H9 (cell line): ENCODE measurements at places on chromosomes 7 and 10.

DNA sequence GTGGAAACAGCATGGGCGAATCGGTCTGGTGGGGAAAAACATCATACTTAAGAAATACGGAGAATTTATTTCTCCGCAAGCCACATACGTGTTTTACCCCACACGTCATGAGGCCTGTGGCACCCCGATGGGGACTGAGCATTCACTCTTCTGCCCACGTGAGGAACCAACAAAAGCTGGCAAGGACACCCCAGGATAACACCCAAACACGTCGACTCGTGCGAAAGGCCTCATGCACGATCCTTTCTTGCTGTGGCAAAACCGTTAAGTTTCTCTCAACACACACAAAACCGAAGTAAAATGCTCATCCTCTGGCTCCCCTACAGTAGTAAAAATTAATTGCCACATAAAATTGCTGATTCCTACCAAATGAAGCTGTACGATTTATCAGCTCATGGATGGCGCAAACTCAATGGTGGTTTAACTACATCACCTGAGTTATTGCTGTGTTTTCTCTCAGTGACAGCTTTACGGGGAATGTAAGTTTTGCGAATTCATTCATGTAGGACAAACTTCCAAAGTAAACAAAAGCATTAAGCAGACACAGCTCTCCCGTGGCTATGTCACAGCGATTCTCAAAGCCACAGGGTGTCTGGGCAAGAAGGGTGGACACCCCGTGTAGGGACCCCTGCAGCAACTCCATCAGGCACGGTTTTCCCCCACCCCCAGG lies 97.0 kb downstream of the CTBP2 start:
- no peak for DNase-seq

- DNase-seq: no peak
Measured at GRCh38 chr7:49486974-49487829, 286.2 kb upstream of the VWC2 start.

- DNase-seq: no peak
Measured at GRCh38 chr7:151251328-151251688, 2.8 kb upstream of the SMARCD3 start.

DNA sequence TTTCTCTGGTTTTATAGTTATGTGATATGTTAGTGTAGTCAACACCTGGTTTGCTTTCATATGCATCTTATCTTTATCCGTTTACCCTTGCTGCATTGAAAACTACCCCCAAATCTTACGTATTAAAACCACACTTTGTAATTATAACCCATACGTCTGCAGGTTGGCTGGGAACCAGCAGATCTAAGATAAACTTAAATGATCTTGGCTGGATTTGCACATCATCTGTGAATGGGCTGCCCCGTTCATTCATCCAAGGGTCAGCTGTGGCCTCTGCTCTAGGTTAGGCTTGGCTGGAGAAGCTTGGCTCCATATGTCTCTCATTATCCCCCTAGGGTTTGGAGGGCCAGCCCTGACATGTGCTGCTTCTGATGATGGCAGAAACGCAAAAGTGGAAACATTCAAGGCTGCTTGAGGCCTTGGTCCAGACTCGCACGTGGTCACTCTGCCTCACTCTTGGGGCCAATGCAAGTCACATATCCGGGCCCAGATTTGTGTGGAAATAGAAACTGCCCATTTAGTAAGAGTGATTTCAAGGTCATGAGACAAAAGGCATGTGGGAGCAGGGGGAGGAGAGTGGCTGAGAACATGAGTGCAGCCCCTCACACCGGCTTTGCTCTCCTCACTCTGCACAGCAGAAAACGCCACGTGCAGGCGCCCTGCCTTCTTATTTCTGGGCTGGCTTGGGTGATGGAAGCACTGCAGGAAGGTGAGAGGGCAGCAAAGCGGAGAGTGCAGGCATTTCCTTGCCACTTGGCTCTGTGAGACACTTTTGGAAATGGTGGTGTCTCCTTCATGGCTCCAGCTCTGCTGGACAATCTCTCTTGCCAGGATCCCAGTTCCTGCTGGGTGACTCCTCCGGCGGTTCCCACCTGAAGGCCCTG lies 553.8 kb downstream of the GLRX3 start:
- DNase-seq: no peak

DNA sequence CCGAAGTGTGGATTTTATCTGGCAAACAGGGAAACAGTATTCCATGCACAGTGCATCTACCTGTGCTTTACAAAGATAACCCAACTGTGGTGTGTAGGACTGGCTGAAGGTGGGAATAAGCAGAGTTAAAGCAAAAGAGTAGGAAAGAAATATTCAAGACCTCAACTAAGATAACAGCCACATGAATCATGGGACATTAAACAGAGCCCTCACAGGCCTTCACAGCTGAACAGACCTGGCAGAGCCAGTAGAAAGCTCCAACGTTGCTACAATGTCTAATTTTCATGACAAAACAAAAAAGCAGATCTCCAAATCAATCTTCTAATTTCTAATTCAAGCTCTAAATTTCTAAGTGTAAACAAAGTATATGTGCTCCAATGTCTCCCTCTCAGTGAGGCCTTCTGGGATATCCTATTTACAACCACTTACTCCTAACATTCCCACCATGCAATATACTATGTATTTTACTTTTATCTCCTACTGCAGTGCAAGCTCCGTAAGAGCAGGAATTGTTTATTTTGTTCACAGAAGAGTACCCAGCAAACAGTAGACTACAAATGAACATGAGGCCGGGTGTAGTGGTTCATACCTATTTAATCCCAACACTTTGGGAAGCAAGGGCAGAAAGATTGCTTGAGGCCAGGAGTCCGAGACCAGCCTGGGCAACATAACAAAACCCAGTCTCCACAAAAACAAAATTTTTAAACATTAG lies 63.5 kb downstream of the UBE2H start:
- DNase-seq: no peak

DNA sequence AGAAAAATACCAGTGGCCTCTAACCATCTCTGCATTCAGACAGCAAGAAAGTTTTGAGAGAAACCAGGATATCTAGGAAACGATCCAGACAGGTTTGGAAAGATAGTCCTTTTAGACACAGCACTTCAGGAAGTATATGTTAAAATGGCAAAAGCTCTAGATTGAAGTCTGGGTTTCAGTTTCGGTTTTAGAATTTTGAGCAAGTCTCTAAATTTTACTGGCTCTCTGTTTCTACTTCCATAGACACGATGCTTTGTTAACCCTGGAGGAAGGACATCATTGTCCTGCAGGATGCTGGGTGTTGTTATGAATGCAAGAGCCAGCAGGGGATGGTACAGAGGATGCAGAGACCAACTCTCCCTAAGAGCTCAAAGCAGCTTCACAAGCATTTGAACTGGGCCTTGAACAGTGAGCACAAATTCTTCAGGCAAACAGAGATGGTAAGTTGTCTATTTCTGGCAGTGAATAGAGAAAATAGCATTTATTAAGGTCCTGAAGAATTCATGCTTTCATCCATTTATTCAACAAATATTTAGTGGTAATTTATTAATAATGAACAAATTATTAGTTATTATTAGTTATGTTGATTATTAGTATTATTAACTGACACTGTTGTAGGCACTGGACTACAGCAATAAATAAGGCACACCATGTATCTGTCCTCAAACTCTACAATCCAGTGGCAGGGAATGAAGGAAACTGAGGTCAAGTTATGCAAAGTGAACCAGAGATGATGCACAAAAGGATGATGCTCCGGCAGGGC lies 152.7 kb upstream of the NRP1 start:
- DNase-seq: no peak

GRCh38 chr10:97065686-97066660 lies 119.8 kb downstream of the SLIT1 start:
- DNase-seq: peak; percentile 68

DNA sequence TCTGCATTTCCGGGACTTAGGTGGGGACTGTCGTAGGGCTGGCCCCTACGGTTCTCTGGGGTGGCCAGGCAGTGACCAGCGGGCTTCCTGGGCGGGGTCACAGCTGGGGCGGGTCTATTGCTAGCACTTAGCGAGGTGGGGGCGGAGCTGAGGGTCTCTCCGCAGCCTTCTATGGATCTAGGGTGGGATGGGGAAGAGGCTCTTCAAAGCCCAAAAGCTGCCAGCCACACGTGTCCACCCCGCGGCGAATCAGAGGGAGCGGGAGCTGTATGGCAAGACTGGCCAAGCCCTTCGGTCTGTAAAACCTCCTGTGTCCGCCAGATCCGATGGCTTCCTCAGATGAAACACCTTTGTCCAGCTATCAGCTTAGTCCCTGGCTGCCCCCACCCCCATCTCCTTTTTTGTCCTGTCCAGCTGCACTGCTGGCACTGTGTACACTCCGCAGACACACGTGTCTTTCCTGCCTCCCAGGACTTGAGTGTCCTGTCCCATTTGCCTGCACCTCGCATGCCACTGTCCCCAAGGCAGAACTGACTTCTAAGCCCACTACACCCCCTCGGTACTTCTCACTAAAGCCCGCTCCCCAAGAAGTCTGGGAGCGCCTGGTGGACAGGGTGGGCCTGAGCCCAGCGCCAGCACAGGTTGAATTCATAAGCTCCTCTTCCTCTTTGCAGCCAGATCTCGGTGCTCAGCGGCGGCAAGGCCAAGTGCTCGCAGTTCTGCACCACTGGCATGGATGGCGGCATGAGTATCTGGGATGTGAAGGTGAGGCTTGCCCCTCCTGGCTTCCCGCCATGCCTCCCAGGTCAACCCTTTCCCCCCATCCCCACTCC lies 14.8 kb downstream of the PDAP1 start:
- DNase-seq: peak; percentile 96

GRCh38 chr7:150910996-150911422 lies 58.7 kb downstream of the AOC1 start:
- no peak for DNase-seq

DNA sequence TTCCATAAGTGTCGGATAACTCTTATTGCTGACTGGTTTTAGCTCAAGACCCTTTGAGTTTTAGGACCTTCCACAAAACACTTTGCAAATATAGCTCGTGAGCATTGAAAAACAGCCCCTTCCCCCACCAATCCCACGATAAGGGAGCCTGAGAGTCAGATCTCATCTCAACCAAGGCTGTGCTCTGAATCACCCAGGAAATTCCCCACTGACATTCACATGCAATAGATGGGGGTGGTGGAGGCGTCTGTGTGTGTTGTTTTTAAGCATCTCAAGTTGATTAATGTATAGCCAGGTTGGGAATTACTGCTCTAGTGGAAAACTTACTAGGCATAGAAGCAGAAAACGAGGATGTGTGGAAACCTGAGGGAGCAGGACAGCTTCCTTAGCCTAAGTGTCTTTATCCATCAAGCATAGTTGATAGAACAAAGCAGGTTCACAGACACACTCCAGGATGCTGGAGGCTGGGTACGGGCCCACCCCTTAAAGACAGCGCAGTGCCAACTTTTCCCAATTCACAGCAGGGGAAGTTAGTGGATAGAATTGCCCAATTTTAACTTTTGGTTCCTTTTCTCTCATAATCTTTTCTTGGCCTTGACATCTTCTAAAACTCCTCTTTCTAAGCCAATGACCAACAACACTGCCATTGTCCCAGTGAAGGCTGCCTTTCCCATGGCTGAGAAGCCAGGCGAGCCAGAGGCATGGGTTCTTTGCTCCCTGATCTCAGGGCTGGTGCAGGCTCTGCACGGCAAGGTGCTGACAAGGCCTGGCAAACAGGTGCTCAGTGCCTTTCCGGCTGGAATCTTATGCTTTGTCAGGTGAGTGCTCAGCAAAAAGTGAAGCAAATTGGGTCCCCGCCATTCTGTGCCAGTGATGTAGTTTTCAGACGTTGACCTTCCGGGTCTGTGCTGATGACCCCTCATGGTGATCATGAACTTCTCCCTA lies 98.5 kb upstream of the INSIG1 start:
- no peak for DNase-seq

GRCh38 chr7:151885202-151885580 lies 8.3 kb upstream of the PRKAG2 start:
- no peak for DNase-seq

DNA sequence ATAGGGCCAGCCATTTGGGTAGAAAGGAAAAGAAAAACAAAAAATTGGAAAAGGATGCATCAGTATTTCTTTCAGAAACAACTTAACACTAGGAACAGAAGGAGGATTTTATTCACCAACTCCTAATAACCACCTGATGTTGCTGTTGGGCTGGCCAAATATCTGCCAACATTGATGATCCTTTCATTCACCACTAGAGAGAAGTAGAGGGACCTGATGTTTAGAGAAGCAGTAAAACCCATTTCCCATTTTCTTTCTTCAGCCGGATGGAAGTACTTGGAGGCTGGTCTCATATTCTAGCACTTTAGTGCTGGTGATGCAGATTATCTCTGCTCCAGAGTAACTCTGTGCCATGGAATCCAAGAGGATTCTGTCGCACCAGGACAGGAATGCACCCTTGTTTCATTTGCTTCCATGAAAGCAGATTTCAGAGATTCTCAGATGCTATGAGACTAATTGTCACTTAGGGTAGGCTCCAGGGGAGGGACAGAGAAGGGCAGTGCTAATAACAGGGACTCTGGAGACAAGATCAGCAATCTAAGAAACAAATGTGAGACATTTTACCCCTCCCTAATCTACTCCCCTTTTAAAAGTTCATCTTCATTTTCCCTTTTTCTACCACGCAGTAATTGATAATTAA lies 3.1 kb downstream of the KLLN start:
- DNase-seq: no peak

- no peak for DNase-seq
Measured at GRCh38 chr10:4770801-4771553, 55.0 kb upstream of the AKR1E2 start.

- no peak for DNase-seq
Measured at GRCh38 chr7:1645476-1645875, 24.6 kb upstream of the ELFN1 start.

DNA sequence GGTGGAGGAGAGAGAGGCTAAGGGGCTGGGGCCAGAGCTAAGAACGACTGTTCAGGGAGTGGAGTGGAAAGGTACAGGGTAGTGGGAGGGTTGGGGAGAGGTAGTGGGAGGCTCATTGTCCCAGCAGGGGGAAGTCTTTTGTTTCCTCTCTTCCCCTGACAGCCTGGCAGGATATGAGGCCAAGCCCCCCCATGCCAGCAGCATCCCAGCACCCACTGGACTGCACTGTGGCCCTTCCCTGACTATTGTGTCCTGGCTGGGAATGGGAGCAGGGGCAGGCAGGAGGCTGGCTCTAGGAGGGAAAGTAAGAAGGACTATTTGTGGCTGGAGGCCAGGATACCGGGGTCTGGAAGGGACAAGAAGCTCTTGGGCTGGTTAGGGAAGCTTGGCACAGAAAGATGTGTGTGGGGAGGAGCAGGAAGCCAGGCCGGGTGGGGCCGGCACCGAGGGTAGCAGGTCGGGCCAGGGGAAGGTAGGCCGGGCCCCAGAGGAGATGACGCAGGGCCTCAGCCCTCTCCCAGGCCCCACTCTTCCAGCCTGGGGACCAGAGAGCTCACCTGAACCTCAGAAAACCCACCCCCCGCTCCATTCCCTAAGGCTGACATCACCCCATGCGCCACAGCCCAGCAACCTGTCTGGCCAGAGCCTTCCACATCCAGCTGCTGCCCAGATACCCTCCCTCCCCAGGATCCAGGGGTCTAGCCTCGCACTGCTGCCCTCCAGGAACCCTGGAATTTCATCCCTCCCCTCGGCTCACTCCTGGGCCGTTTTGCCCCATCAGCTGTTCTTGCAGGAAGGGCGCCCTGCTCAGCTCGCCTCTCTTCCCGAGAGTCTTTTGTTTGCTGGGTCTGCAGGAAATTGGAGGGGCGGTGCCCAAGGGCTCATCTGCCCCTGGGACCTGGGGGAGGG lies 8.8 kb upstream of the EPHB4 start:
- DNase-seq: peak; percentile 97
